ENCODE measurements at places on chromosomes 2 and 18. TPM values are rescaled to one million over a fixed set of nuclear protein-coding genes. Genes with fewer than 3 reads are reported as not detected.
A peak's percentile ranks its signal among the peaks of the same experiment; 100 is the strongest.

SKOR2 gene
- total RNA-seq = 6.7 TPM

GALNT5 gene
- 0.10 TPM for total RNA-seq

ITGA4 gene
- total RNA-seq = 5.4 TPM

ATP6V1C2 gene
- not detected for total RNA-seq

UGT1A8 gene
- not detected for total RNA-seq

MAL gene
- total RNA-seq = 9.0 TPM

DNA sequence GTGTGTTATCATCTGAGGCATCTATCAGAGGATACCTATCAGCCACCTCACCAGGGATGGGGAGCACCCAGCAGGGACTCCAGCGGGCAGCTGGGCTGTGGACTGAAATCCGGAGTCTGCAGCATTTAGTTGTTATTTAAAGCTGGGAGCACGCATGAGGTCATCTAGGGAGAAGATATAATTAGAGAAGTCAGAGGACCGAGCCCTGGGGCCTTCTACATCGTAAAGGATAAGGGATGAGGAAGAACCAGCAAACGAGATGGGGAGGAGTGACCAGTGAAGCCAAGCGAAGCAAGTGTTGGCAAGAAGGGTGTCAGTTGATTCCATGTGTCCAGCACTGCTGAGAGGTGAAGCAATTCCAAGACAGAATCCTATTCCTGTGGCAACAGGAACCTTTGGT is 70.3 kb downstream of the STEAP3 start:
- no peak for DNase-seq

GRCh38 chr2:61277756-61278155 is 115.8 kb downstream of the C2orf74 start:
- DNase-seq = peak; percentile 17

DNA sequence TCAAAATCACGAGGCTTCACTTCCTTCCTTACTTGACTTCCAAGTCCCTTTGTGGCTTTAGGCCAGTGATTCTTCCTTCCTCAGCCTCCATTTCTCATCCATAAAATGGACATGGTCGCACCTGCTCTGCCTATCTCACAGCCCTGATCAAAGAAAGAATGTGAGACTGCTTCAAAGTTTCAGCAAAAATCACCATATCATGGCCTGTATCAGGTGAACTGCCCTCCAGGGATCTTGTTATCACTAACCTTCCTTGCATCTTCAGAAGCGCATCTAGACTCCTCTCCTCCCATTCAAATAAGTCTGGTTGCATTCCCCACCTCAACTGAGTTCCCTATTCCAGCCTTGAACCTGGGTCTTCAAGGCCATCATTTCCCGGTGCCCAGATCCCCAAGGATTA is 96.5 kb downstream of the TTC32 start:
- no peak for DNase-seq

GRCh38 chr18:58217052-58217451 is 173.0 kb downstream of the NEDD4L start:
- no peak for DNase-seq

GRCh38 chr2:71389384-71390072 is 57.9 kb downstream of the ZNF638 start:
- no peak for DNase-seq

- no peak for DNase-seq
These were observed 103.6 kb upstream of the LYPD6 start for GRCh38 chr2:149226790-149227189.

- no peak for DNase-seq
These were observed 563.4 kb downstream of the XIRP2 start for GRCh38 chr2:167451496-167452289.

- DNase-seq = no peak
These were observed 37.1 kb downstream of the CD28 start for GRCh38 chr2:203743441-203743981.

GRCh38 chr2:23367760-23368159 is 17.2 kb upstream of the KLHL29 start:
- no peak for DNase-seq

- DNase-seq = no peak
These were observed 2.0 kb downstream of the ASB18 start for GRCh38 chr2:236262238-236262637.

GRCh38 chr2:134819334-134819733 is 19.1 kb upstream of the ACMSD start:
- no peak for DNase-seq

DNA sequence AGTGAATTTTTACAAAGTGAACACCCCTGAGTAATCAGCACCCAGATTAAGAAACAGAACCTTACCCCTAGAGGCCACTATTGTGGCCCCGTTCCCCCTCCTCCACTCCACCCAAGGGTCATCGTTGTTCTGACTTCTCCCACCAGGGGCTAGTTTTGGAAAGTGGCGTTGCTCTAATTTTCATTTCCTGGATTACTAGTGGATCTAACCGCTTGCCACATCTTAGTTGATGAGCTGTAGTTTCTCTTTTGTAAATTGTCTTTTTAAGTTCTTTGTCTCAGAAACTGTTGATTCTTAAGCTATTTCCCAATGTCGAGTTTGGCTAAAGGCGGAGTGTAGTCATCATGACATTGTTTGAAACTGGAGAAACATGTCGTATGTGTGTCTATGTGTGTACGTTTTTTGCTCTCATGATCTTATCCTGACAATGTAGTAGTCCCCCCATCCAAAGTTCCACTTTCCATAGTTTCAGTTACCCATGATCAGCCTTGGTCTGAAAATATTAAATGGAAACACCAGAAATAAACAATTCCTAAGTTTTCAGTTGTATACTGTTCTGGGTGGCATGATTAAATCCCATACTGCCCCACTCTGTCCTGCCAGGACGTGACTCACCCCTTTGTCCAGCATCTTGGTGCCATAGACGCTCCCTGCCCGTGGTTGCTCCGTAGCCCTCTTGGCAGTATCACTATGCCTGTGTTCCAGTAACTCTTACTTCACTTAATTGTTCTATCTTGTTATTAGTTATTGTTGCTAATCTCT is 71.0 kb upstream of the SP3 start:
- DNase-seq = no peak

GRCh38 chr2:86147793-86148192 is 41.8 kb downstream of the PTCD3 start:
- DNase-seq = no peak

DNA sequence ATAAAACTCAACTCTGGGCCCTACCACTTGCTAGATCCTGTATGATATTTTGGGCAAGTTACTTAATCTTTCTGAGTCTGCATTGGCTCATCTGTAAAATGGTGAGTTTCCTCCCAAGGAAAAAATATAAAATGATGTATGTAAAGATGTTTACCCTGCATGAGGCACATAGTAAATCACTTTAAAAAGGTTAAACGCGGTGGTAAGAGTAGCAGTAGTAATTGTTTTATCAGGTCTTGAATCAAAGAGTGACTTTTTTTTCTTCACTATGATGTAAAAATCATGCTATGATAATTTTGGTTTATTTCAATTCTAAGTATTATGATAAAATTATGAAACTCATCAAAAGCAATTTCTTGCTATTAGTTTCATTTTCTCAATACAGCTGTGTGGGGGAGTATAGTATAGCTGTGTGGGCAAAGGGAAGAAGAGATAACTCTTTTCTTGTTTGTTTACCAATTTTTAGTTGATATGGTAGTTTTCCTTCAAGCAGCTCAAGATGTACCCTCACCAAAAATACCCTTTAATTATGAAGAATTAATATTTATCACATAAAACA is 10.7 kb downstream of the ARHGAP15 start:
- DNase-seq = no peak

DNA sequence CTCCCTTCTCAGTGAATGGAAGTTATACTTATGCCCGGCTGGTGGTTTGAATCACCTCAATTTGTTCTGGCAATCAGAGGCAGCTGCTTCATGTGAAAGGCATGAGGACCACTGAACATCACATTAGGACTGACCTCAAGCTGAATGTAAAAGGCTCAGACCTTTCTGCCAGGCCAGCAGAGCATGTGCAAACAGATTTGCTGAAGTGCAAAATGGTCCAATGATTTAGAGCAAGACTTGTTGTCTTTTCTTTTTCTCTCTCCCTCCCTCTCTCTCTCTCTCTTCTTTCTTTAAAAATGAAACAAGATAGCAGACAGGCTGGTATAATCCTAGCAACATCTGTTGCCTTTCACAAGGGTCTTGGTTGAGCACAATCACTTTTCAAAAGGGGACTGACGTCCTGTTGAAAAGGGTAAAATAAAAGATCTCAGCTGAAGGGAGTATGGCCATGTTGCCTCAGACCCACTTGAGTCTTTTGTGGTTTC is 13.3 kb upstream of the CDH7 start:
- DNase-seq = no peak
